ENCODE measurements at places on chromosomes 3 and 15.

GRCh38 chr15:96097661-96098060, 232.8 kb upstream of the NR2F2 start:
- DNase-seq, result no peak

- no peak for DNase-seq
Observed at GRCh38 chr15:40543082-40543481, 21.8 kb downstream of the CCDC32 start.

DNA sequence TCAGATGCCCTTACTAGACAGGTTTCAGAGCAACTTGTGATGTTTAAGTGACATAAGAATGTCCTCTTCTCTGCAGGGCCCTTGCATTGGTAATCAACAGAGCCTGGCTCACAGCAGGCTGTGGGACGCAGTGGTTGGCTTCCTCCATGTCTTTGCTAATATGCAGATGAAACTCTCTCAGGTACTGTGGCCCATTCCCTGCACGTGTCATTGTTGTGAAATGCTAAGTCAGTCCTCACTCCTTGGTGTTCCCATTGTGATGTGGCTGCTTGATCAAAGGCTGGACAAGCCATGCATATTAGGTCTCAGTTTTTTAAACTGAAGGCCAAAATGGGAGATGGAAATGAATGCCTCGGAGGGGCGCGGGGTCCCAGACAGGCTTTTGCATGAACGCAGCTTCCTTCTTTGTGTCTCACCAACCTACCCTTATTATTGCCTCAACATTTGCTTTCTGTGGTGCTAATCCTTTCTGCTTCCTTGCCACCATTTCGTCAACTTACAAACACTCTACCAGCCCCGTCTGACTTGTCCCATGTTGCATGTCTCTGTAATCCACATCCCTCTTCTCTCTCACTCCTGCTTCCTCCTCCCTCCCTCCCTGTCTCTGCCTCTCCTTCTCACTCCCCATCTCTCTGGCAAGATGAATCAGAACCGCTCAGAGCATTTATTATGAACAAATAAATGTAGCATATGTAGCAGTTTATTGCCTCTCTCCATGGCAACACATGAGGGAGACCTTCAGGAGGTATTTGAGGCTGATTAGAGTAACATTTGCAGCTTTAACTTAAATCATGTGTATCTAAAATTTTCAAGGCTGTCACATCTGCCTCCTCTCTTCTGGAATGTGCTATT, 133.2 kb upstream of the CHRM5 start:
- DNase-seq, result no peak

DNA sequence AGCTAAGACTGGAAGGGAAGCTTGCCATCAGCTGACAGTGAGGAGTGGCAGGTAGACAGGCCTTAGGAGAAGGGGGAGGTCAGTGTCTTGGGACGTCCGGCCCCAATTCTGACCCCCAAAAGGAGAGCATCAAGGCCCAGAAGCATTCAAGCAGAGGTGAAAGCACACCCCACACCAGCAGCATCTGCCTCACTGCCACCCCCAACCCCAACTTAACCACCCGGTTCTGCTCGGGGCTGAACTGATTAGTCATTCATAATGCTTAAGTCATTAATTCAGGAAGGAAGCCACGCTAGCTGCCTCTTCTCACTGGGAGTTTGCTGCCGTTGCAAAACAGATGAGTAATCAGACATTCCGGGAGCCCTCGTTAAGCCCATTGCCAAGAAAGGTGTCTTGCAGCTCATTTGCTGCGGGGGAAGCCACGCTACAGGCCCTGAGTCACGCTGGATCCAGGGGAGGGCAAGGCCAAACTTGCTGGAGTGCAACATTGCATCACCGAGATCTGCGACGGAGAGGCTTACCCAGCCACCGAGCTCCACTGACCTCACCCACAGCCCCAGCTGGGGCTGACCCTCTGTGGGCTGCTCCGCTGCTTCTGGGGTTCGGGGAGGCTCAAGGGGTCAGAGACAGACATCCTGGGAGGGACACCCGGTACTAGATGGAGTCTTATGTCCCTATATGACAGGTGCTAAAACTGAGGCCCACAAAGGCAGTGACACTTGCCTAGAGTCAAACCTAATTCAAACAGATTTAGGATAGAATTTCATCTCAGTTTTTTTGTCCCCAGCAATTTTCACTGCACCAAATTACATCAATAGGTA, 46.4 kb upstream of the HES1 start:
- DNase-seq, result peak; percentile 64

DNA sequence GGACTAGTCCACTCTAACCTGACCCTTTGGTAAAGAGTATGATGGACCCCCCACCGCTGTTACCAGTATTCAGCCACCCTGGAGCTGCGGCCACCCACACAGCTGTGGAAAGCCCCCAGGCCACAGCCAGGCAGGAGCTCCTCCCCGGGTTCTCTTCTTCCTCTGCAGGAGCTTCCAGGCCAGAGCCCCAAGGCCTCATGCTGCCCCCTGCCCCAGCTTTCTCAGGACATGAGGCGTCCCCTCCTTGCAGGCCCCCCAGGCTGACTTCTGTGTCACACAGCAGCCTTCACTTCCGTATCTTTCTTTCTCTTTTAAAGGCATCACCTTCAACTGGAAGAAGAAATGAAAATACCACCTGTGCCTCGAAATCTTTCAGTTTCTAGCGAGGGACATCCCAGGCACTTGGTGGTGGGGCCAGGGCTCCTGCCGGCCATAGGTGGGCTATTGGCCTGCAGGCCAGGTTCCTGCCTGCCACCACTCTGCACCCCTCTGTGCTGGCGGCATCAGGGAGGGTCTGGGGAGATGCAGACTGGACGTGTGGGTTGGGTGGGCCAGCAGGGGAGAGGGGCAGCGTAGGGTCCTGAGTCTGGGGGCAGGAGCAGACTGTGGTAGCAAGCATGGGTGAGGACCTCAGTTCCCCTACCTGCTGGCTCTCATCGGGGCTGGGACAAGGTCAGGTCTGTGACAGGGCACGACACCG, 19.9 kb downstream of the KLF13 start:
- DNase-seq, result no peak

DNA sequence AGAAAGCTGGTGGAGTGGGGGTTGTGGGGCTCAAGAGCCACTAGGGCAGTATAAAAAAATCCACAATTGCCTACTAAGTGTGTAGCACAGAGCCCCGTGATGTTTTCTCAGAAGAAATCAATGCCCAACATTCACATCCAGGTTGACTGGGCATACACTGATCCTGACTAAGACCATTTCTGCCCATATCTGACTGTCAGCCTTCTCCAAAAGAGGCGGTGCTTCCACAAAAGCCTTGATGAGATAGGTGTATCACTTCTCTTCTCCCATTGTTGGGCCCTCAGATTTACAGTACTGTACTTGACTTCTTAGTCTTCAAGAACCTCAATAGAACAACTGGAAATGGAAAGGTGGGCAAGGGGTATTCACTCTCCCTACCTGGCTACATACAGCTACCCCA, 1.4 kb downstream of the POPDC2 start:
- DNase-seq, result no peak

DNA sequence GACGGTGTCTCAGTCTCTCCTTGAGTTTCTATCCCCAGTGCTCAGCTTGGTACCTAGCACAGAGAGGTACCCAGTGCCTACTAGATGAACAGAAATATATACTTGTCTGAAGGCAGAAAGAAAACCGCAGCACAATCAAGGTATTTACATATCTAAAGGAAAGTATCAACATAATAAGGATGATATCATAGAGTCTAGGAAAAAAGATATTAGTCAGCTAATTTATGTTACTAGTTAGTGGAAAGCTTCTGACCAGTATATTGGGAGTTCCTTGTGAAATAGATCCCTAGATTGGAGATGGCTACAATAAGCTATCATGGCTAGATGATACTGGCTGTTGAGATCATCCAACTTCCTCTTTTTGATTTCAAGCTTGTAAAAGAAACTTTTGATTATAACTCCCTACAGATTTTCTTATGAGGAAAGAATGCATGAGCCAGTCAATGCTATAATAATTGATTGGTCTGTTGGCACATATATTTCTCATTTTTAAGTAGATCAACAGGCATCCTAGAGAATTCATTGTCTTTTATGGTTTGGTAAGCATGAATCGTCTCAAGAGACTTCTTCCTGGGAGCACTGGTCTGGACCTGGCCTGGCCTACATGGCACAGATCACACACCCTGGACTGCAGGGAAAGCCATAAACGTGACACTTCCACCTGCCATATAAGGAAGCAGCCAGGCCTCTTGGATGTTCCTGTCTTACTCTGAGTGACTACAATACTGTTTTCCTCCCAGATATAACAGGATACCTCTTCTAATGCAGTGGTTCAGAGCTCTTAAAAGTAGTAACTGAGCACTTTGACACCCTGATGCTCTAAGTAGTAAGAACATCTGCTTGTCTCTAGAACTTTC, 60.7 kb downstream of the IMPG2 start:
- no peak for DNase-seq

GRCh38 chr15:29677871-29678461, 144.3 kb downstream of the TJP1 start:
- peak; percentile 55 for DNase-seq

DNA sequence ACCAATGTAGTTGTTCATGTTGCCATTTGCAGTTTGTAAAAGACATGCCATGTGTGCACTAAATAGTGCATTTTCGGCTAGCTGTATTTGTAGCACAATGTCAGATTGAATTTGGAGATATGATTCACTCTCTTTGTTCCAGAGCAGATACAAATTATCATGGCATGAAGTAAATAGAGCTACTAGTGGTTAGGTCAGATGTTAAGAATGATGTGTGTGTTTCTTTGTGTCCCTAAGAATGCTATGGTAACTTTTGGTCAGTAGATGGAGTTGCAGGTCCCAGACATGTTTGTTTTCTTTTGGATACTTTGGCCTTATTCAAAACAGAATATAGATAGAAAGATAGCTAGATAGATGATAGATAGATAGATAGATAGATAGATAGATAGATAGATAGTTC, 595.8 kb downstream of the NLGN1 start:
- DNase-seq, result peak; percentile 5

- peak; percentile 15 for DNase-seq
Observed at GRCh38 chr3:12175844-12176453, 17.2 kb upstream of the TIMP4 start.

DNA sequence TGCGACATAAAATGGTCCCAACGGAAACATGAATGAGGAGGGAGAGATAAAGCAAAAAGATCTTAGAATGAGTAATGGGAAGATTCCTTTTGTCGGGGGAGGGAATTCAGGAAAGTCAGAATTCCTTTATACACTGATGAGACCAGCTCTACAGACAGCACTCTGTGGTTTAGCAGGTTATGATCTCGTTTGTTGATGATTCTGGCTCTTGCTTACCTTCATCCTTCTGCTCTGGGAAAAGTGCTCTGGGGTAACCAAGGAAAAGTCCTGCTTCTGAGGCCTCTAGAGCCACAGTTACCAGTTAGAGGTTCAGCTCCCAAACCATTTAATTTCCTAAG, 150.7 kb upstream of the NR2E3 start:
- no peak for DNase-seq

GRCh38 chr3:52317208-52318000, 1.3 kb downstream of the DNAH1 start:
- DNase-seq, result peak; percentile 87

DNA sequence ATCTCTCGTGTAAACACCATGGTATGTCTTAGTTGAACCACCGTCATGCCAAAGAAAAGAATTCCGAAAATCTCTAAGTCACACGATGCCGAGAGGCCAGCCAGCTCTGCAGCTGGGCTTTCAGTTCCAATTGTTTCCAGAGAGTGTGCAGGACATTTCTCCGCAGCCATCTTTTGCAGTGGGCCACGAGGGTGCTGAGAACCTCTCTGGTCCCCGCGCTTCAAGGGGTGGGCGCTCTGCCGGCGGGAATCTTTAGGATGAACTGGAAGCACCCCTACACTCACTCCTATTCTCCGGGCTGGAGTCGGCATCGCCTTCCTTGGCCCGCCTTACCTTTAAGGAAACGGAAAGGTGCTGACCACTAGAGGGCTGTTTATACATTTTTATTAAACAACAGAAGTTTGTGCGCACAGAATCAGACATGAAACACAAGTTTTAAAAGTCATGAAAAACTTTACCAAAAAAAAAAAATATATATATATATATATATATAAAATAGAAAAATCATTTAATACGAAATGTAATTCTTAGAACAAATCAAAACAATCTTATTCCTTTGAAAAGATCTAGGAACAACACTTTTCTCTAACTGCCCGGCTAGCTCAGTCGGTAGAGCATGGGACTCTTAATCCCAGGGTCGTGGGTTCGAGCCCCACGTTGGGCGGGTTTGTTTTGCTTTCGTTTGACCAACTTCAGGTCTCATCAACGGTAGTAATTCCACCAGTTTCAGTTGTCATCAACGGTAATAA, 12.5 kb upstream of the MORF4L1 start:
- DNase-seq, result peak; percentile 91

DNA sequence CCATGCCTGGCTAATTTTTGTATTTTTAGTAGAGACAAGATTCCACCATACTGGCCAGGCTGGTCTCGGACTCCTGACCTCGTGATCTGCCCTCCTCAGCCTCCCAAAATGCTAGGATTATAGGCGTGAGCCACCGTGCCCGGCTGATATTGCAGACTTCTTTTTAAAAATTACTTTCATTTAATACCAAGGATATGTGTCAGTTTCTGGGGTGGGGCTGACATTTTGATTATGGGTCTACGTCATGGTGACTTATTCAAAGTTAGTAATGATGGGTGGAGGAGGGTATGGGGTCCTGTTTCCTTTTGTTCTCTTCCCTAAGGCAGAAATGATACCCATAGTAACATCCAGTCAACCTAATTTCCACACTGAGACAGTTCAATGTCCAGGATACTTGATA, 34.7 kb downstream of the GBE1 start:
- no peak for DNase-seq

DNA sequence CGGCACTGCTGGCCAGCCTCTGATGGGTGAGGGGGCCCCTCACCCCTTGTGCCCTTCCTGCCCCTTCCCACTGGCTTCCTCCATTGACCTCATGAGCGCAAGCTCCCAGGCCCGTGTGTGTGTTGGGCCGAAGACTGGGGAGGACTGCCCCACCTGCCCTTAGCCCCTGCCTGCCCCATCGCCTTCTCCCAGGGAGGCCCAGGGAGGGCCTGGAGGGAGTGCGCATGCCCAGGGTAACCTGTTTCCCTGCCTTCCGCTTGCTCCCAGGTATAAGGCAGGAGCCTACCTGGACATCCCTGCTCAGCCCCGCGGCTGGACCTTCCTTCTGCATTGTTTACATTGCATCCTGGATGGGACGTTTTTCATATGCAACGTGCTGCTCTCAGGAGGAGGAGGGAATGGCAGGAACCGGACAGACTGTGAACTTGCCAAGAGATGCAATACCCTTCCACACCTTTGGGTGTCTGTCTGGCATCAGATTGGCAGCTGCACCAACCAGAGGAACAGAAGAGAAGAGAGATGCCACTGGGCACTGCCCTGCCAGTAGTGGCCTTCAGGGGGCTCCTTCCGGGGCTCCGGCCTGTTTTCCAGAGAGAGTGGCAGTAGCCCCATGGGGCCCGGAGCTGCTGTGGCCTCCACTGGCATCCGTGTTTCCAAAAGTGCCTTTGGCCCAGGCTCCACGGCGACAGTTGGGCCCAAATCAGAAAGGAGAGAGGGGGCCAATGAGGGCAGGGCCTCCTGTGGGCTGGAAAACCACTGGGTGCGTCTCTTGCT, 8.8 kb downstream of the DLL4 start:
- DNase-seq, result peak; percentile 21

DNA sequence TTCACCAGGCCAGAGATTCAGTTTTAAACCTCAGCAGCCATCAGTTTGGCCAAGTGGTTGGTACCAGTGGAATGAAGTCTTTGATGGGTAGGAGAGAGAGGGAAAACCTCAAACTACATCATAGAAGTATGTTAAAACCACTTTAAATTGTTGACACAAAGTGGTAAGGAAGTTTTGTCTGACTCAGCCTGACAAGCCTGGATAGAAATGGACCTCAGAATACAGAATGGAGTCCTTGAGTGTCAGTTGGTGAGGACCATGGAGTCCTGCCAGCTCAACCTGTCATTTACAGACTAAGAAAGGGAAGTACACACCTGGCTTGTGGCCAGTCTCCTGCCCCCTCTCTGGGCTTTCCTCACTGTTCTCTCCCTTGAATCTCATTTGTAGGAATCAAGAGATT, 12.1 kb downstream of the EAF1 start:
- no peak for DNase-seq
